ENCODE measurements at places on chromosomes 3 and 15. TPM values are rescaled to one million over a fixed set of nuclear protein-coding genes. Genes with fewer than 3 reads are reported as not detected.

DNA sequence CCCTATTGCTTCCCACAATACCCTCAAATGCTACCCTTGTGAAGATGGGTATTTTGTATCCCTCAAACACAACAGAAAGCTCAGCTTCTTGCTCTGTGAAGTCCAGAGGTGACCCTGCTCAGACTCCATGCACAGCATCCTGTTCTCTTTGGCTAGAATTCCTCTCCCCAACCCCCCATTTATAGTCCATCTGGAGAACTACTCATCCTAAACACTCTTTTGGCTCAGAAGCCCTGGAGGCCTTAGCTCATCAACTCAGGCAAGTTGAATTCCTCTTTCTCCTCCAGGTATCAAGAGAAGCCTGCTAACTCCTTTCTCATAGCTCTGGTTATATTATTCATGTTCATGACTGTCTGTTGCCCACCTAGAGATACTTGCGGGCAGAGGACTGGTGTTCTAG lies 18.3 kb upstream of the GASK1A start:
- DNase-seq, result no peak

GRCh38 chr15:42332331-42332730 lies 27.0 kb upstream of the CAPN3 start:
- no peak for DNase-seq

- DNase-seq, result no peak
Observed at GRCh38 chr15:67927501-67928168, 87.8 kb upstream of the RNU6-1 start.

DNA sequence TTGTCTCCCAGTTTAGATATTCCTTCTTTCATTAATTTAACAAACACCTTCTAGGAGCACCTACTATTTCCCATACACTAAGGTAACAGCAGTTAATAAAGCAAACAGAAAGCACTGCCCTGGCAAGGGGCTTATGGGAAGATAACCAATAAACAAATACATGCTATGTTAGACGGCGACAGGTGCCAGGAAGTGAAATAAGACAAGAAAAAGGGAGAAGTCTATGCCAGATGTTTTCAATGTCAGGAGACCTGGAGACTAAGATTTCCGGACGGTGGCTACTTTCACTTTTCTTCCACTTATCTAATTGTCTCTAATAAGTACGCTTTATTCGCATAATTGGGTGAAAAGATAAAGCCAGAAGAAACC lies 32.5 kb upstream of the ZNF445 start:
- DNase-seq, result no peak

- no peak for DNase-seq
Observed at GRCh38 chr15:58457466-58457965, 25.7 kb downstream of the LIPC start.

DNA sequence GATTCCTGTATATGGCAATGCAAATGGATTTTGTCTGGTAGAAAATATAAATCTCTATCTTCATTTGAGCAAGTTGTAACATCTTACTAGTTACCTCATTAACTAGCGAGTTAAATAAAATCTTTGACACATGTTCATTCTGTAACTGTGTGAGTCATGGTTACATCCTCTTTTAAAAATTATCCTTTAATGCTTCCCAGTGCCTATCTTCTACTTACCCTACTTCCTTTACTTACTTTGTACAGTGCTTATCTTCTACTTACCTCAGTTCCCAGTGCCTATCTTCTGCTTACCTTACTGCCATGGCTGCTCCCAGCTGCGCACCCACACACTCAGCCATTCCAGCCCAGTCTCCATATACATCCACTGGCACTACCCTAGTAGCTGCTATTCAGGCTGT lies 71.9 kb upstream of the GOLGA8B start:
- DNase-seq, result no peak

GRCh38 chr3:43559961-43560360 lies 61.9 kb downstream of the ANO10 start:
- peak; percentile 14 for DNase-seq

GRCh38 chr3:43175541-43175940 lies 69.7 kb upstream of the POMGNT2 start:
- DNase-seq, result no peak

- DNase-seq, result no peak
Observed at GRCh38 chr3:46922426-46922825, 44.9 kb downstream of the PTH1R start.

GRCh38 chr3:115146032-115146417 lies 1.1 kb downstream of the ZBTB20 start:
- peak; percentile 19 for DNase-seq

- no peak for DNase-seq
Observed at GRCh38 chr3:147099076-147099475, 307.3 kb downstream of the ZIC4 start.

DNA sequence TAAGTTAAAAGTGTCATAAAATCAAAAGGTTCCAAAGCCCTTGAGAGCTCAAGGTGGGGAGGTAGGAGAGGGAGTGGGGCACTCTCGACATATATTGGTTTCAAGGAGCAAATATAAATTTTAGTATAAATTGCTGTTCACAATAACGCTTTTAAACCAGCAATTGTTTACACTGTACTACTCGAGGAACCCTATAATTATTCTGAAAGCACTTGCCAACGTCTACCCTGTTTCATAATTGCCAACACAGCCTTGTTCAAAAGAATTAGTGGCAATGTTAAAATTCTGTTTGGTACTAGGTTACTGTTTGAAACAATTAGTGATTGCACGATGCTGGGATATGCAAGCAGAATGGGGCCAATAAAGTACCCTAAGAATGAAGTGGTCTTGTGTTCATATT lies 76.3 kb upstream of the ICE2 start:
- DNase-seq, result no peak

- DNase-seq, result no peak
Observed at GRCh38 chr3:59644479-59645402, 594.9 kb upstream of the CFAP20DC start.

- no peak for DNase-seq
Observed at GRCh38 chr15:35874260-35874905, 328.4 kb upstream of the DPH6 start.

GRCh38 chr3:54743755-54744154 lies 184.1 kb downstream of the LRTM1 start:
- DNase-seq, result no peak

DNA sequence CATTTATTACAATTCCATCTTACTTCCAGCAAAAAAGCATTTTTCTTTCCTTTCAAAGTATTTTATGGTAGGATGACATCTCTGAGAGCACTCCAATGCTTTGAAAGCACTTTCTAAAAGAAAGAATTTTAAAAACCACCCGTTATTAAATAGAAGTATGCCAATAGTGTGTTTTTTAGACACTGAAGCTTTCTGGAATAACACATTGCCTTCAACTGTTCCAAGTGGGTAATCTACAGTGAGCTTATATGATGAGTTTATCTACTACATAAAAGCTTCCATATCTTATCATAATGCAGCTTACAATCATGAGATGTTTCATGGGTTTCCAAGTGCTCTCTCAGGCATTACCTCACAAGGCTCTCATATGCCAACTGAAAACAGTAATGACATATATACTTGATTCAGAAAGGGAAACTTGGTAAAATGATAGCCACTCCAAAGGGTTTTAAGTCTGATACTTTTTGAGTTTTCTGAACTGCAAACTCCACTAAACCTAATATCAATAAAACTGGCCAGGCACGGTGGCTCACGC lies 14.1 kb downstream of the CMTM6 start:
- no peak for DNase-seq

DNA sequence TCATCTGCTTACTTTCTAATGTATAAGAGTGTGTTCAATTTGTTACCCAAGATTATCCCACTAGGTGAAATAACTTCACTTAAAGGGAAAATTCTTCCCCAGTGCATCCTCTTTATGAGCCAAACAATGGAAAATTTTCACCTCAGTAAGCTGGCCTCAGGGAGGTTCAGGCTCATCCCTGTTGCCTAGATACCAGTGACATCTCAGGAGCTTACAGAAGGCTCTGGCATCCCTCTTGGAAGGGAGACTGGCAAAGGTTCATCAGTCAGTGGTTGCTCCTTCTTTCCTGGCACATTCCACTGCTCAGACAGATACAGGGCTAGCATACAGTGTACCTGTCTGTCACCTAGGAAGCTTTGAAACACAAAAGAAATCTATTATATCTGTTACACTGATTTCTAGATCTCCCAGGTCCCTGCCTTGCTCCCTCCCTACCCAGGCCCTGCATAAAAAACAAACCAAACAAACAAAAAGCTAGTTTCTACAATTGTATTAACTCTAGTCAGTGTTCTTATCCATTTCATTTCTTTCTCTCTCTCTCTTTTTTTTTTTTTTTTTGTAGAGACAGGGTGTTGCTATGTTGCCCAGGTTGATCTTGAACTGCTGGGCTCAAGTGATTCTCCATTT lies 1.7 kb downstream of the IP6K2 start:
- peak; percentile 54 for DNase-seq

GRCh38 chr15:91938136-91938535 lies 84.6 kb downstream of the SLCO3A1 start:
- no peak for DNase-seq

- DNase-seq, result no peak
Observed at GRCh38 chr3:153495422-153495821, 333.4 kb downstream of the RAP2B start.

- no peak for DNase-seq
Observed at GRCh38 chr15:62323353-62323890, 158.3 kb upstream of the C2CD4B start.

- DNase-seq, result no peak
Observed at GRCh38 chr3:111269777-111270176, 198.2 kb downstream of the NECTIN3 start.

DNA sequence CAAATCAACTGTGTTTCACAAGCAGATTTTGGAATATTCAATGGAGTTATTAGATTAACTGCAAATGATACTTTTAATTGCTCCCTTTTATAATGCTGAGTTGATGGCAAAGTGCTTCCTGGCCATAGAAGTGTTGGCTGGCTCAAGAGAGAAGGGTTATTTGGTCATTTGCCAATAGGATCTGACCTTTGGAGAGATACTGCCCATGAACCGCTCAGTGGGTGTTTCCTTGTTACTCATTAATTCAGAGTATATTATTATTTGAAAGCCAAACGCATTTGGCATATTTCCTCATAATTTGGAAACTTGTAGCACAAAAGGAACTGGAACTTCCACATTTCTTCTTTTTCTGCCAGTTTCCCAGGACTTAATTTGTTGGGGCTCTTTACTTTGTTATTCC lies 234.7 kb downstream of the CDIN1 start:
- no peak for DNase-seq

DNA sequence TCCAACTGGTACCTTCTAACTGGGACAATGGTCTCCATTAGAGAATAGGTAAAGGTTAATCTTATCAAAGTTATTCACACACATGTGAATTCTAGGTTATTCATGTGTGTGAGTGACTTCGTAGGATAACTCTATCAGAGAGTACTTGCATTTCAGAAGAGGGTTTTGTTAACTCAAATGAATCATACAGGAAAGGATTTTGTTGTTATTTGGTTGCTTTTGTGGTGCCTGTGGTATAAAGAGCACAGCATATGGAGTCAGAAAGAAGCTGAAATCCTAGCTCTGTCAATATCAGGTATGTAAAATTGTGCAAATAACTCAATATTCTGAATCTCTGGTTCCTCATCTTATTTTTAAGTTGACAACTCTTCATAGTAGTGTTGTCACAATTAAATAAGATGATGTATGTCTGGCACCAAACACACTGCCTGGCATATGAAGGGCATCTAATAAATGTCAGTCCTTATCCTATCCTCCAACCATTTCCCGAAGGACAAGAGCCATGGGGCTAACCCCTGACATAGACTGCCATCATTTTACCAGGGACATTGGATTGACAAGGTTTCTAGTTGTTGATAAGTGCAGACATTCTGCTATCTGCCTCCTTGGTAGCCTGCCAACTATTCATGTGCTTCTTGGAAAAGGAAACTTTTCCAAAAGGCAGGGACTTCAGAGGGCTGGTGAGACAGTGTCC lies 48.7 kb upstream of the CMSS1 start:
- DNase-seq, result no peak

DNA sequence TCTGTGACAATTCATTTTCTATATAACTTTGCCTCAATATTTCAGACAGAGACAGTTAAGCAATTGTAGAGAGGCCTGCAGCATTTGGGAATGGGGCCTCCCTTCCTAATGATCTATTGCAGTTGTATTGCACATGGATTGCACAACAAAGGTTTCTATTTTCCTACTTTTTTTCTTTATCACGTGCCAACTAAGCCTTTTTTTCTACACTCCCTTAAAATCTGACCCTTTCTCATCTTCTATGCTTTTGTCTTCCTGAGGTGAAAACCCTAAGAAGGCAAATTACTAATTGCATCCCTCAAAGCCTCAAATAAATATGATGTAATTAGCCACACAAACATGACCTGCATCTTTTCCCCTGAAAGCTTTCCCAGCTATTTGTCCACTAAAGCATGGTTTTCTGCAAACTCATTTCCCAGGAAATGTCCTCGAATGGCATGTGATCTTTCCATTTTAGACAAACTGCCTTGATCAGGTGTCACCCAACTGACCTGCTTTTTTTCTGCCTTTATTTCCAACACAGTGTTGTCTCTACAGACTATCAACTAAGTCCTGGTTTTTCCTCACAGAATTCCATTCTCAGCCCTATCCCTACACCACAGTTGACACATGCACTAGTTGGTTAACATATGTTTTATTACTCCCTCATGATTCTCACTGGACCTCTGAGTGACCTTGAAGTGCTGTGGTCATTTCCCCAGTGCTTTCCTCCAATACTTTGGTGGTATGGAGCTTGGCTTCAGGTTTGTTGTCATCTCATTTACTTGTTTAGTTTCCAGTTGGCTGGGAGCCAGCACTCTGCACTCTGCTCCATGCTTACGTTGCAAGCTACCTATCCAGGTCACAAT lies 31.9 kb upstream of the TSC22D2 start:
- DNase-seq, result no peak

GRCh38 chr3:109112946-109113760 lies 4.8 kb downstream of the MORC1 start:
- DNase-seq, result no peak

DNA sequence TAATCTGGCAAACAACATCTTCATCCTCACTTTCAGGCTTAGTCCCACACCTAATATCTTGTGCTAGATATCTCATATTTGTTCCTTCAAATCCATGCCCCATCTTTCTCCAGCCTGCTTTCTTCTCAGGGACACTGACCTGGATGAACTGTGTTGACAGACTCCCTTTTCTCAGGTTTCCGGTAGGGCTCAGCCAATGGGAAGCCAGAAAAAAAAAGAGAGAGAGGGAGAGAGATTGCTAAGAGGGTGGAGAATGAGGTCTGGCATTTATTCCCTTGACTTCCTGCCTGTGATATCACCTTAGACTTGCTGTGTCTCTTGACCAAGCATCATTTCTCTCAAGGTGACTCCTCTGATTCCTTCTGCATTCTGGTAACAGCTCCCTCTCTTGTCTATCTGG lies 145.6 kb upstream of the ABI3BP start:
- no peak for DNase-seq

The TATDN2 gene
- total RNA-seq, result 5.3 TPM

The CELF6 gene
- total RNA-seq, result not detected

The LTK gene
- 0.07 TPM for total RNA-seq

The ACOX2 gene
- 4.2 TPM for total RNA-seq

The PTH1R gene
- 35.2 TPM for total RNA-seq

The TM4SF18 gene
- total RNA-seq, result 2.6 TPM

The ZNF620 gene
- total RNA-seq, result 8.8 TPM

The SYNPR gene
- 0.24 TPM for total RNA-seq

The SLC15A2 gene
- total RNA-seq, result 1.7 TPM

The CLPX gene
- total RNA-seq, result 34.2 TPM

The KCNMB3 gene
- total RNA-seq, result 0.48 TPM

The PEX5L gene
- 1.9 TPM for total RNA-seq

The PGBD4 gene
- 0.69 TPM for total RNA-seq

The RTP3 gene
- 0.07 TPM for total RNA-seq

The SEMA7A gene
- 26.8 TPM for total RNA-seq
